ENCODE measurements at places on chromosomes 3 and 15. TPM values are rescaled to one million over a fixed set of nuclear protein-coding genes. Genes with fewer than 3 reads are reported as not detected.

The LRRC3B gene
- total RNA-seq, result not detected

The LRRC34 gene
- total RNA-seq, result 1.1 TPM

The GP5 gene
- under 0.01 TPM for total RNA-seq

The ROPN1 gene
- total RNA-seq, result not detected

The SLC12A1 gene
- total RNA-seq, result under 0.01 TPM

The CIDEC gene
- 0.13 TPM for total RNA-seq

The PGBD4 gene
- 1.0 TPM for total RNA-seq

The FBN1 gene
- total RNA-seq, result 137 TPM
